Activated T-cell treated with anti-CD3 and anti-CD28 coated beads for 4 hours (primary cell): ENCODE measurements at places on chromosomes 4 and X.

DNA sequence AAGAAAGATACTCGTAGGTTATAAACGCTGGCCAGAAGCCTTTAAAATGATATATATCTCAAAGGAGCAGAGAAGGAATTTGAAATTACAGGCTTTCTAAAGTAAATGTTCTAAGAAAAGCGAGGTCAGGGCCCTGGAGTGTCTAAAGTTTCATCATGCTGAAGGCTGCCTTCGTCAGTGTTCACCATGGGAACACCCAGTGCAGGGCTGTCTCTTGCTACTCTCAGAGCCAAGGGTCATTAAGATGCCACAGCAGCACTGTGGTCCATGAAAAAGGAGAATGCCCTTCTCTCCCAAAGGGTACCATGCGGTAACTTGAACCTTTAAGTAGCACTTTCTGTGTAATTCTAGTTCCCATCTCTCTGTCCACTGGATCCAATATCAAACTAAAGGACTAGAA, 174.5 kb upstream of the NWD2 start:
- no peak for DNase-seq

GRCh38 chrX:118736394-118737010, 9.1 kb downstream of the IL13RA1 start:
- no peak for DNase-seq

DNA sequence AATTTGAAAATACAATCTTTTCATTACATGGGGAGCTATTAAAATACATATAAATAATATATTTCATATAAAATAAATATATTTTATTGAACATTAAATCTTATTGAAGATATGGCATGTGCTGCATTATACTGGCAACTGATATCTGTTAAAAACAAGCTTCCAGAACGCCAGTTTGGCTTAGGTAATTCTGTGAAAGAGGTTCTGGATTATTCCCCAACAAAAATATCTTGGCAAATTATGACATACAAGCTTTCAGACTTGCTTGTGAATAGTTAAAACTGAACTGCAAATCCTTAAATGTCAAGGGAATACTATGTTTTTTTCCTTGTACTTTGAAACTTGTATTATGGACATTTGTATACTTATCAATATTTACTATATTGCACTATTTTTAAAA, 210.2 kb upstream of the LCORL start:
- no peak for DNase-seq

DNA sequence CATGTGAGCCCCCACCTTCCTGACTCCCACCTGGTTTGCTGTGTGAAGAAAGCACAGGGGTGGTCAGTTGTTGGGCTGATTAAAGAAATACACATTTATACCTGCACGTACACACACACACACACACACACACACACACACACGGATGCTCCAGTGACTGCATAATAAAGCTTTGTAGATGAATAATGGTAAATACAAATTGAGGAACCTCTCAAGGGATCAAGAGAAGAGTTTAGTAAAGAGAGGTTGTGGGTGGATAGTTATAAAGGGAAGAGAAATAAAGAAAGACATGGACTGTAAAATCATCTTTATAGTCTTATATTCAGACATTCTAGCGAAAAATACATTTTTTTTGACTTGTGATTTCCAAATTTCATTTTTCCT, 144.1 kb downstream of the MGST2 start:
- DNase-seq = no peak

DNA sequence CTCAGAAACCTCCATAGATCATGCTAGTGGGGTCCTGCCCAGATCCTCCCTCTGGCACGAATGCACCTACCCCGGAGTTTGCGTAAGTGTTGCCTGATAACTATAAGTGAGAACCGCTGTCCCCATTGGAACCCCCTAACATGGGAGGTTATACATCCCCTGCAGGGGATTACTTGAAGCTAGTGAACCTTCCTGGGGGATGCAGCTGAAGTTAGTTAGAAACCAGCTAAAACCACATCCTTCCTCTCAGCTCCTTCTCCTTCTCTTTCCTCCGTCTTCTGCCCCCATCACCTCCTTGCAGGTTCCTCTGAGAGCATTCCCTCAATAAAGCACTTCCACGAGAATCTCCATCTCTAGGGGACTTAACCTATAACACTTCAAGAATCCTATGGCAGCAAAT, 95.0 kb downstream of the ZNF827 start:
- DNase-seq = no peak

DNA sequence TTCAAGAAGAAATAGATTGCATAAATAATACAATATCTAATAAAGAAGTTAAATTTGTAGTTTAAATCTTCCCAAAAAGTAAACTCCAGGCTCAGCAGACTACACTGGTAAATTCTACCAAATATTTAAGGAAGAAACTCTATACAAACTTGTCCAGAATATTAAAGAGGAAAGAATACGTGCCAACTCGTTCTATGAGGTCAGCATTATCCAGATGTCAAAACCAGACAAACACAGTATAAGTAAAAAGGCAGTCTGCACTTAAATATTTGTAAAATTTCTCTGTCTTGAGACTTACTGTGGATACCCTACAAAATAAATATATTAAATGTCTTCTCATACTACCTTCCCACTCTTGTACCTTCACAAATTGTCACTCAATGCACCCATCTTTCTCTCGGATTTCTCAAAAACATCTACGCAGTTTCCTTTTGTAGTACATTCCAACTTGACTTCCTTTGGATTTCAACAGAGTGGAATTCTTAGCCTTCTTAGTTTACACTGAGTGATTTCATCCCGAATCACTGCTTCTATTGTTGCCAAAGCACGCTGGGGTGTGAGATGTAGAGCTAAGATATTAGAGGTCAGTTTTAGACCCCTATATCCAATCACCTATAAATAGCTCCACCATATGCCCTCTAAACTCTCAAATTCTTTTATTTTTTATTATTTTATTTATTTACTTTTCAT, 71.6 kb upstream of the MAB21L2 start:
- no peak for DNase-seq

DNA sequence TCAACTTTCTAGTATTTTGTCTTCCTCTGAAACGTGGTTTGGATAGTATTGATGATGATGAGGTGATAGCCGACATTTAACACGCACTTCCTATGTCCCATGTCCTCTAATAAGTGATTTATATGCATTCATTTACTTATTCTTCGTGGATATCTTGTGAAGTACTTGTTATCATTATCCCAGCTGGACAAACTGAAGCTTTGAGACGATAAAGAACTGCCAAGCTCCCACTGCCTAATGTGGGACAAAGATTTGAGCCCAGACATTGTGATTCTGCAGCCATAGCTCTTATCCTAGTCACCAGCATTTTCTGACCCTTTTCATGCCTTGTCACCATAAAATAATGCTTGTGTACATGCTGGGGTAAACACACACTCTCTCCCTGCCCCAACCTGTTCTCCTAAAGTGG, 92.5 kb downstream of the RAPGEF2 start:
- DNase-seq = no peak

- DNase-seq = no peak
Measured at GRCh38 chrX:150224676-150225075, 138.4 kb upstream of the MAMLD1 start.
